GM04504 (cell line): ENCODE measurements at places on chromosomes 2 and 18.

DNA sequence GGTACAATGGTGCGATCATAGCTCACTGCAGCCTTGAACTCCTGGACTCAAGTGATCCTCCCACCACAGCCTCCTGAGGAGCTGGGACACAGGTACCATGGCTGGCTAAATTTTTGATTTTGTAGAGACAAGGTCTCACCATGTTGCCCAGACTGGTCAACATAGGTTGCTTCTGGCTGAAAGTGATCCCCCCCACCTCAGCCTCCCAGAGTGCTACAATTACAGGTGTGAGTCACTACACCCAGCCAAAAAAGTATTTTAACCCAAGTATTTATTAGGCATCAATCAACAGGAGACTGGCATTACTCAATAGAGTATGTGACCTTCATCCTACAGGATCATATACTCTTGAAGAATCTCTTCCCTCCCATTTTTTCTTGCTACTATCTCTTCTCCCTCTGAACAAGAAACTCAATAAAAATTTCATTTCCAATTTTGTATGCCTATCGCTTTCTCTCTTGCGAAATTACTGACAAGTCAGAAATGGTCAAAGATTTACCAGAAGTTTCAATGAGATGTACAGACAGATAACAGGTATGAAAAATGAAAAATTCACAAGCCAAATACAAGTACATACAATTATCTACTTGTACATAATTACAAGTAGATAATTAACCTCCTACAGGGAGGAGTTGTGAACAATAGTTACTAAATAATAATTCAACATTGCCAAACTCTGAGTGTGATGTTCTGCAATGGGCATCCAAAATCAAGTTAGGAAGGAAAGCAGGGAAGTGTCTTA lies 34.9 kb upstream of the CCNT2 start:
- no peak for DNase-seq

GRCh38 chr18:79642626-79643025 lies 37.0 kb upstream of the CTDP1 start:
- DNase-seq, result no peak

DNA sequence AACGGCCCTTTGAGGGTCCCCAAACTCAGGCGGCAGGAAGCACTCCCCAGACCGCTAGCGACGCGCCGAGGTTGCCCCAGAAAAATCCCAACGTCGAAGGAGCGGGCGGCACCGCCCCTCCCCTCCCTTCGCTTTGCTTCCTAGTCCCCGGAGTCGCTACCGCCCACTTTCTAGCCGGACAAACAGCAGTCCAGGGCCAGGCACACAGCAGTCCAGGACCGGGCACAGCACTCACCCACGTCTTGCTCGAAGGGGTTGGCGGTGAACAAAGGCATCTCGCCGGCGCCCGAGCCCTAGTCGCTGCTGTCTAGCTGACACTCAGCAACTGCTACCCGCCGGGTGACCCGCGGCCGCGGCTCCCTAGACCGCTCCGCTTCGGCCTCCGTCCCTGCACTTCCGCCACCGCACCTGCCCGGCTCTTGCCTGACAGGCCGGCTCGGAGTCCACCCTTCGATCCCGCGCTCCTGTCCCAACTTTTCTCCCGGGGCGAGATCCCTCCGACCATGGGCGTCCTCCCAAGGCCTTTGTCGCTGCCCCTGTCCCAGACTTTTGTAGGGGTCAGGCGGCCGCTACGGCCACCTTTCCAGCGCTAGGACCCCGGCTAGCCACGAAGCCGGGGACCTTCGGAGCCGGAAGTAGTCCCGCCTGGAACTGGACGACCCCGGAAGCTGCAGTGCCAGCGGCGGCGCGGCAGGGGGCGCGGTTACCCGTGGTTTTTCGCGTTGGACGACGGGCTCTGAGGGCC lies at the start of gene STAM2:
Gene STAM2, minus strand, starts transcription at position 396 of the 745 bp plus-strand sequence. Its CDS starts 121 bp downstream, at position 275.
- peak; percentile 83 for DNase-seq

- no peak for DNase-seq
These were observed 101.5 kb upstream of the DSEL start for GRCh38 chr18:67618061-67618460.

GRCh38 chr2:179594268-179595112 lies 266.9 kb downstream of the ZNF385B start:
- DNase-seq, result no peak

GRCh38 chr2:69605284-69605683 lies 38.3 kb downstream of the AAK1 start:
- no peak for DNase-seq

GRCh38 chr18:61943175-61943964 lies 50.6 kb upstream of the RNF152 start:
- DNase-seq, result no peak

DNA sequence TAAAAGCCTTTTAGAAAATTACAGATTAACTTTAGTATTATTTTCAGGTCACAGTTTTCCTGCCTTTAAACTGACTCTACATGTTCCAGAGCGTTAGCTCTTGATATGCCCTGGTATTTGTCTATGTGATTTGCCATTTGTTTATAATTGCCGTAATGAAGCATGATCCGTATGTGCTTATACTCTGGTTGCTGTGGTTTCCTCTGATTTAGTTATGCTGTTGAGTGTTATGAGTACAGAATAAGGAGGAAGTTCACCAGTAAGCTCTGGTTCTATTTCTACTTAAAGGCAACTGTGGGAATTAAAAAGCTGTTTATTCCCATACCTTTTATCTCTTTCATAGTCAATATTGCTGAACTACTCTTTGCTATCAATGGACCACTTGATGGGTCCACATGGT lies 123.5 kb downstream of the OSBPL6 start:
- DNase-seq, result no peak

DNA sequence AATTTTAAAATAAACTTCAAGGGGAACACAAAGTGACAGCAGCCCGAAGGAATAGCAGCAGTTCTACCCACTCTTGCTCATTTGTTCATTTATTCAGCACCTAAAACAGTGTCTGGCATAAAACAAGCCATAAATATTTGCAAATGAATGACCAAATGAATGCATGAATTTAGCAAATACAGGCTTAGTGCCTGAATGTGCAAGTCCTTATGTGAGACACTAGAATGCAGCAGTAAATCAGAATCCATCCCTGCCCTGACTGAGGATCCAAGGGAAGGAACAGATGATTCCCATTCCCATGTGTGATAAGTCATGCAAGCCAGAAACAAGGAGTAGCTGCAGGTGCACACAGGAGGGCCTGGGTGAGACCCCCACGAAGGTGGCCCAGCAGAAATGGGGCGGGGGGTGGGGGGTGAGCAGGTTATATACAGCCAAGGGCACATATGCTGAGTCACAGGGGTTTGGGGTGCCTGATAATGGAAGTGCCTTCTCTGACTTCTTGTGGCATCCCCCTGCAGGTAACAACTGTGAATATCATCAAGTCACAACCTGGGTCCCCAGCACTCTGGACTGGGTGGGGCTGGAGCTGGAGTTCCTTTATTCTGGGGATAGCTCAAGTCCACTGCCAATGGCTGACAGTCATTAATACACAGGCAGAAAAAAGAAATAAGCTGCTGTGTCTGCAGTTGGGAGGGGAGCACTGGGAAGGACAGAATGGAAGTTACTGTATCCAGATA lies 311.9 kb downstream of the TXNL1 start:
- DNase-seq, result no peak

DNA sequence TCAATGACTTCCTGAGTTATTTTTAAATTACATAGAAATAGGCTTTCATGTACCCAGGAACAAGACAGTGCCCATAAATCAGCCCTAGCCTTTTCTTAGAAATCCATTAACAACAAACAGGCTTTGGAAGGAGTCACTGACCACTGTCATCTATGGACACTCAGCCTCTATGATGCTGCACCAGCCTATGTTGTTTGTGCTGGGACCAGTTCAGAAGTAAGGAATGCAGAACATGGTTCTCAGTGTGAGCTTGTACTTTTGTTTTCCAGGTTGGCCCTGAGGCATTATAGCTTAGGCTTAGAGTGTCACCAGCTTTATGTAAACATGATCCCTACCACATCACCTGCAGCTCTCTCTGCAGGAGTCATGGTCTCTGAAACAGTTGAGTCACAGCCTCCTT lies 335.7 kb upstream of the CDH7 start:
- DNase-seq, result no peak

- DNase-seq, result no peak
These were observed 28.3 kb upstream of the STARD7 start for GRCh38 chr2:96236882-96237281.

GRCh38 chr2:17544256-17544655 lies 3.8 kb downstream of the VSNL1 start:
- no peak for DNase-seq

DNA sequence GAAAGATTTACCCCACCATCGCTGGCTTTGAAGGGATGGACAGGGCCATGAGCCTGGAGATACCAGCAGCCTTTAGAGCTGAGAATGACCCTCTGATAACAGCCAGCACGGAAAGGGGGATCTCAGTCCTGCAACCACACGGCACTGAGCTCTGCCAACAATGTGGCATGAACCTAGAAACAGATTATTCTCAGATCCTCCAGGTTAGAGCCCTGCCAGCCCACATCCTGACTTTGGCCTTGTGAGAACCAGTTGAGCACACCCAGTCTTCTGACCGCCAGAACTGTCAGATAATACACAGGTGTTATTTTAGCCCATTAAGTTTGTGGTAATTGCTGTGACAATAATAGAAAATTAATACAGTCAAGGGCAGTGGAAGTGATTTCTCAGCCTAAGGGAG lies 9.4 kb upstream of the GNLY start:
- DNase-seq, result no peak

GRCh38 chr2:25187729-25188350 lies 19.5 kb upstream of the POMC start:
- DNase-seq, result no peak

DNA sequence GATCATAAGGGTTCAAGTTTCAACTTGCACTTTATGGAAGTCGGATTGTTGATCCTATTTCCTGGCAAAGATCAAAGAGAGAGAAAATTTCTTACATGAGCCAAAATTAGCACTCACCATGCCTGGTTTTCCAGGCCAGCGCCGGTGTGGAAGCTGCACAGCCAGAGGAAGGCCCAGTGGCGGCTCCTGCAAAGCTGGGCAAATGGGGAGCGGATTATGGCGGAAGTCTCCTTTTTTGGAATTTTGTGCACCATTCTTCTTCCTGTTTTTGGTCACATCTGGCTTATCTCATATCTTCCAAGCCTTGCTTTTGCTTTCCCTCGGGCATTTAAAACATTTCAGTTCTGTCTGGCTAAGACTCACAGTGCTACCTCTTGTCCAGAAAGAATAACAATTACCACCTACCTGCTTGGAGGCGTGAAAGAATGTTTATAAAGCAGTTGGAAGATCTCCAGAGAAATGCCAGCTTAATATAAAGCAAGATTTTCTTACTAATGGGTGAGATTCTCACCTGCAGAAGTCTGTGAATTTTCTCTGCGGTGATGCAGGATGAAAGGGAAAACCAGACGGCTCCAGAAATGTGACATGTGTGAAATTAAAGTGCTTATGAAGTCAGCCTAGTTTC lies 94.3 kb downstream of the ASAP2 start:
- DNase-seq, result no peak

DNA sequence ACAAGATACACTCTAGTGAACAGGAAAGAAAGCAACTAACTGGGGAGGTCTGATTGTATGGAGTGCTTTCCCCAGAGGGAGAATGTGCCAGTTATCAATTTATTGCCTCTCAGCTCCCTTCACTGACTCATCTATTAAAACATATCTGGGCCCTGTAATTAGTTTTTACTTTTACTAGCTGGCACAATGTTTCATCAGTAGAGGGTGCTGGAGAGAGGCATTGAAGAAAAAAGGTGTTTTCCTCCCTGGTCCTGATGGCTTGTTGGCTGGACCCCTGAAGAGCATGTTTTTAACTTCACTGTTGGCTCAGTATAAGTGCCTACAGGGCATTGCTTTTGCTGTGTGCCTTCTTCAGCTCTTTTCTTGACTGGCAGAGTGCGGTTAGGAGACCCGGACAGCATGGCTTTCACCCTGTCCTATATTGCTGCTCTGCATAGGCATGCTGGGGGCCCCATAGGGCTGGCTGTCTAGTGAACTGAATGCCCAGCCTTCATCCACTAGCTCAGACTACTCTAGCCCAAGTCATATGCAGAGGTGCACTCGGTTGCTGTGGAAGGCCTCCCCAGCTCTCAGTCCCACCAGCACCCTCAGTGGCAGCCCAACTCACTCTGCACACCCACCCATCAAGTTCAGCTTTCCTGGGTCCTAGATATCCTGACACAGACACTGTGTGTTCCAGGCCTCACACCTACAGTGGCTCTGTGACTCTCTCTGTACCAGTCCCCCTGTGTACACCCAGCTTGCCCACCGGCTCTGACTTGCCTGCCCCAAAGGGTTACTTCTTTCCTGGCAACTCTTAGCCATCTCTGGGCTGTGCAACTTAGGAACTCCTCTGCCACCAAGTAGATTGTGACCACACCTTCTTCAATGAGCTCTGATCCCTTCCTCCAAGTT lies 62.3 kb upstream of the ACYP2 start:
- no peak for DNase-seq

DNA sequence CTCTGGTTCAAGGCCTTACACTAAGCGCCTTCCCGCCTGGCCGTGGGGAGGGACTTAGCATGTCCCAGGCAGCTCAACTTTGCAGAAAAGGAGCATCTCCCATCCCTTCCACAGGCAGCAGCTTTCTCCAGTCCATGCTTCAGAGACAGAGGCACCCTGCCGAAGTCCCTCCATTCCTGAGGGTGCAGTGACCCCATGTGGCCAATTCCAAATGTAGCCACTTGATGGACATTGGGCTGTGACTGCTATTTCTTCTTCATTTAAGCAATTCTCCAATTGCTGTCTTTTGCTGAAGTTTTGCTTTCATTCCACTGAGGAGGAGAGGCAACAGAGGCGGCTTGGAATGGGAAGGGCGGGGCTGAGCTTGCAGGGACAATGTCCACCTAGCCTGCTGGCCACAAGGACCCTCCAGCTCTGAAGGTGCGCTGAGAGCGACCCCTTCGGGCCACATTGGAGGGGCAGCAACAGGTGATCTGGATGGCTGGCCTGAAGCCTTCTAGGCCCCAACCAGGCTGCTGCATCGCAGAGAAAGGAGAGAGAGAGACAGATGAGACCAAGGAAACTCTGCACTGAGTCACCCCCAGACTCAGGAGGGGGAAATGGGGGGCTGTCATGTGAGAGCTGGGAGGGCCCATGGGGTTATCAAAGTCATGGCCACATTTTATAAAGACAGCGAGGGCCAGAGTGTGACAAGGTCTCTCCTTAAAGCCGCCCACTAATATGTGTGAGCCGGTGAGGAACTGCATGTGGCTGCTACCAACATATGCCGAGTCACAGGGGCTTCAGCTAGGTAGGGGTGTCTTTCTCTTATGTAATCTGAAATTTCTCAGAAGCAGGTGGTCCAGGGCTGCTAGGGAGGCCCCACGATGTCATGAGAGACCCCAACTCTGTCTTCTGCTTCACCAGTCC lies 61.3 kb downstream of the LONRF2 start:
- DNase-seq, result peak; percentile 41

GRCh38 chr18:77894060-77894459 lies 644.4 kb downstream of the GALR1 start:
- no peak for DNase-seq

- DNase-seq, result no peak
These were observed 24.5 kb upstream of the SLC8A1 start for GRCh38 chr2:40476436-40476835.

GRCh38 chr2:120481446-120482194 lies 135.7 kb downstream of the INHBB start:
- DNase-seq, result no peak

- no peak for DNase-seq
These were observed 55.9 kb downstream of the KCTD18 start for GRCh38 chr2:200453853-200454534.

- no peak for DNase-seq
These were observed 482.0 kb upstream of the DCC start for GRCh38 chr18:51857989-51858388.

- DNase-seq, result no peak
These were observed 871.8 kb downstream of the SUCLG1 start for GRCh38 chr2:83587309-83587708.

- no peak for DNase-seq
These were observed 193.6 kb upstream of the FANCL start for GRCh38 chr2:58434692-58435091.

GRCh38 chr18:41845563-41845962 lies 109.5 kb upstream of the PIK3C3 start:
- DNase-seq, result no peak
